CD4-positive, alpha-beta T cell treated with Interleukin-6 at 100 ng/mL for 8 hours (primary cell): ENCODE measurements at places on chromosomes 1 and 21.

GRCh38 chr1:29145739-29146437 is 22.2 kb upstream of the TMEM200B start:
- no peak for DNase-seq

DNA sequence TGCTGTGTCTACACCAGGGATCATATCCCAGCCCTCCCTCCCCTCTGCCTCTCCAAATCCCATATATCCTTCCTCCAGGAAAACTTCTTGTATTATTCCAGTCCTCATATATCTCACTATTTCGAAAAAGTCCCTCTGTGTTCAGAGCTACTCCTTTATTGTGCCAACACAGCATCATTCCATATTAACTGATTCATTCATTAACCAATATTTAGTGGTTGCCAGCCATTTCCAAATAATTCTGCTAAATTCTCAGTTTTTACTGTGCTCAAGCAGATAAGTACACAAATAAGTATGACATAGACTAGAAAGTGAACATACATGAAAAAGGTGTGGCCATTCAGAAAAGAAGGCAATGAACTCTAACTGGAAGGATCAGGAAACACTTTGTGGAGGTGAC is 241.6 kb upstream of the DUSP10 start:
- DNase-seq, result no peak

DNA sequence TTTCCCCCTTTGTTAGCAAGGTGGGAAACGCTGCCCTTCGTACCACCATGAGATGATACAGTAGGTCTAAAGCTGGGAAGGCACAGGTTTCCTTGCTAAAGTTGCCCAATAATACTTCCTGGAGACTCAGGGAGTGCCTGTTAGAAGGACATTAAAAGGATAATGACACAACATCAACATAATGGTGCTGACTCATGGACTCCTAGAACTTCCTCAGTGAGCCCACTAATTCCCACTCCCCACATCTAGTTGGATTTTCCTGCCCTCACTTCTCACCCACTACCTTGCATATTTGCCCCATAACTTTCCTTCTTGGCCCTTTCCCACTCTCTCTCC is 17.5 kb downstream of the CFAP45 start:
- DNase-seq, result no peak

- DNase-seq, result no peak
These were observed 276.9 kb upstream of the SNX7 start for GRCh38 chr1:98384461-98385141.
